ENCODE measurements at places on chromosomes 7 and 10.

DNA sequence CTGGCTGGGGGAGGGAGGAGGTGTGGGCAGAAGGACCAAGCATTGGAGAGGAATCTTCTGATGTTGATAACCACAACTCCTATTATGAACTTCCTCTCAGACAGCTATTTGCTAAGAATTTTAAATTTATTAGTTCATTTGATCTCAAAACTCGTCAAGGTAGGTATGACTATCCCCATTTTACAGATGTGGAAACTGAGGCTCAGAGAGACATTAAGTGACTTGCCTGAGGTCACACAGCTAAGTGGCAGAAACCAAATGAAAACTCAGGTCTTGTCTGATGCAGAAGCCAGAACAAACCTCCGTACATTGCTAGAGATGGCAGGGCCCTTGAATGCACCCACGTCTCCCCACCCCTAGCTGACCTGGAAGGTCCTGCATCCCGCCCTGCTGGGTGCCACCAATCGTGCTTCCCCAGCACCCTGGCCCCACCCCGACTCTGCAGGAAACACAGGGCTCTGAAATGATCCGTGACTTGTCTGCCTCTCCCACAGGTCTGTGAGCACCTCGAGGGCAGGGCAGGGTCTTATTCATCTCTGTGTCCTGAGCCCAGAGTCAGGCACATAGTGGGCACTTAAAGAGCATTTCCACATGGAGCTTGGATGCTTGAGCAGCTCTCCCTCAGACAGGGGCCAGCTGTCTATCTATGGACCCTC, 5.6 kb upstream of the PALD1 start:
- H3K4me1 ChIP-seq, result peaks cover 14% of the 10 kb centered on the region
- no peaks in the 10 kb centered on the region for H3K36me3 ChIP-seq
- no peak for DNase-seq

DNA sequence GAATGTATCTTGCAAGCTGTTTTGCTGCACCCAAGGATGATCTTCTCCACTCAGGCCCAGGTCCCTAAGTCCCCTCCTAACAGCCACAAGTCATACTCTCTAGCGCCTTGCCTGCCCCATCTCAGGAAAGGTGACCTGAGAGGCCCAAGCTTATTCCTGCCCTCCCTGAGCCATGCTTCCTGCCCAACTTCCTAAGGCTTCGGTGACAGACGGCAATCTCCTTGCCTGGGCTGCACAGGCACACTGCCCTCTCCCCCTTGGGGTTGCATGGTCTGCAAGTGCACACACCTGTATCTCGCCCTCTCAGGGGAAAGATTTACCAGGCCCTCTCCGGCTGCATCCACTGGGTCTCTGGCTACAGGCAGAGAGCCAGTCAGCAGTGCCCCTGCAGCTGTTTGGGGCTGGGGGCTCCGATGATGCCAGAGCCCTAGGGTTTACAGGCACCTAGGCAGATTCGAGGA, 771 bp upstream of the ADIRF start:
- H3K4me3 ChIP-seq, result no peak overlapping the region
- no peaks in the 10 kb centered on the region for H3K27me3 ChIP-seq
- no peaks in the 10 kb centered on the region for H3K36me3 ChIP-seq
- DNase-seq, result no peak

DNA sequence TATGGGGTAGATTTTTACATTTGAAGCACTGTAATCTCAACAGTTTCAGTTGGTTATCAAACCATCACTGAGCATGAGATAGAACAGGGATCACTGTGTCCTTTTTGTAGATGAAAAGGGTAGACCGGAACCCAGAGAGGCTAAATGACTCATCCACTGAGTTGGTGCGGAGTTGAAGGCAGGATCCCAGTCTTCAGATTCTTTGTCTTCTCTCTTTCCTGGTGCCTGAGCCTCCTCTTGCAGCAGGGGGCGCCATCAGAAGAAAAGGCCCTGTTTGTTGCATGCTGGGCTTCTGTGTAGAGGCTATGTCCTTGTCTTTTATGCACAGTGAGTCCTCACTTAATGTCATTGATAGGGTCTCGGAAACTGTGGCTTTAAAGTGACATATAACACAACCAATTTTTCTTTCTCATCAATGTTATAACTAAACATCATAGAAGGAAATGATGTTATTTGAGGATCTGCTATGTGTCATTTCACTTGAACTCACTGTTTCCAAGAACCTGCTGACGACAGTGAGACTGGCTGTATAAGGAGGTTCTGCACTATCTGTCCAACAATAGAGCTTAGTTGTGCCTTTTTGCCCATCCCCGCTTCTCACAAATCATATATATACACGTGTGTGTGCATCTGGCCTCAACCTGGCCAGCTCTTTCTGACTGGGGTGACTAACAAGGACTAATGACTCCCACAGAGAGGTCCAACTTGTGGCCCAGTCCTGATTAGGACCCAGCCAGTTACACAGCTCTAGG, 14.3 kb downstream of the ZNF282 start:
- no peak overlapping the region for H3K4me3 ChIP-seq
- H3K36me3 ChIP-seq, result peaks cover 98% of the 10 kb centered on the region
- no peak overlapping the region for H3K27ac ChIP-seq

DNA sequence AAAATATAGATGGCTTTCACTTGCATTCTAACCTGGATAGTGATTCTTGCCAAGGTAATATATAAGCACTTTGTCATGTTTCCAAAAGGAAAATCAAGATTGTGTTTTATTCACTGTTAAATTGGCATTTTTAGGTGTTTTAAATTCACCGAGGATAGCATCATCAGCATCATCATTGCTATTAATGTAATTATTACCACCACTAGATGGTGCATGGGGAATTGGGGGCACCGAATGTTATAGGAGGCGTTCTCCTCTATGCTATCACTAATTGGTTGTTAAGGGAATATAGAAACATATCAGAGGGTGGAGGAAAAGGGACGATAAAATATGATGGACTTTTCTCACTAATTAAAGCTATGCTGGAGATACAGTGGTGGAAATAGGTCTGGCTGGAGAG, 95.5 kb downstream of the CELF2 start:
- no peak overlapping the region for H3K27ac ChIP-seq
- H3K4me1 ChIP-seq, result no peaks in the 10 kb centered on the region
- H3K36me3 ChIP-seq, result no peaks in the 10 kb centered on the region
- no peak overlapping the region for H3K4me3 ChIP-seq
- H3K27me3 ChIP-seq, result no peaks in the 10 kb centered on the region

GRCh38 chr7:138746073-138746472, 44.9 kb upstream of the SVOPL start:
- no peak overlapping the region for H3K4me3 ChIP-seq
- no peaks in the 10 kb centered on the region for H3K36me3 ChIP-seq
- no peaks in the 10 kb centered on the region for H3K4me1 ChIP-seq
- no peaks in the 10 kb centered on the region for H3K27me3 ChIP-seq
- DNase-seq, result no peak

DNA sequence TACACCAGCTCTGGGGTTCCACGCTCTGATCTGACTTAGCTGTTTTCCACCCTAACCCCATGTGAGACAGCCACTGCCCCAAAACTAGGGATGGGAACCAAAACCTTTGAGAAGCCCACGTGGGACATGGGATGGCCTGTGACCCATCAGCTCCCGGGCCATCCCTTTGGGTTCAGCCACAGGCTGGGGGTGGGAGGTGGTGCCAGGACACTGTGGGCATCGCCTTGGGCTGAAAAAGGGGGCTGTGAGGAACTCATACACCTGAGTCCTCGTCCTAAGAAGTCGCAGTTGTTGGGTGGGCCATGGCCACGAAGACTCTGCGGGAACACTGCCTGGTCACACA, 379.1 kb downstream of the DNAJB6 start:
- DNase-seq, result no peak
- no peak overlapping the region for H3K27ac ChIP-seq
- H3K36me3 ChIP-seq, result no peaks in the 10 kb centered on the region
- no peaks in the 10 kb centered on the region for H3K4me1 ChIP-seq
- H3K27me3 ChIP-seq, result no peaks in the 10 kb centered on the region

DNA sequence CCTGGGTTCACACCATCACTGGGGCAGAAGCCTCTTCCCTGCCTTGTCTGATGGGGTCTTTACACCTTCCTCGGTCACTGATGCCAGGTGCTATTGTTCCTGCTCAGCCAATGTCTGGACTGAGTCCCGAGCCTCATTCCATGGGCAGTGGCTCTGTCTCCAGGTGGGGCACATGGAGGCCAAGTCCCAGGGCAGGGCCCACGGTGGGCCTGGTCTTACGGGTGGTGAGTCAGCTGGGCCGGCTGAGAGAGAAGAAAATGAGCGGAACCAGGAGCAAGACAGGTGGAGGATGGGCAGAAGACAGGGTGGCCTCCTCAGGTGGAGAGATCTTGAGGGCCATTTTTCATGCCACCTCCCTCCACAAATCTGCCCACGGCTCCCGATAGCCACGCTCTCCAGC, 131.7 kb upstream of the FAM20C start:
- H3K4me3 ChIP-seq, result no peak overlapping the region
- H3K36me3 ChIP-seq, result no peaks in the 10 kb centered on the region
- no peak overlapping the region for H3K27ac ChIP-seq
- H3K27me3 ChIP-seq, result no peaks in the 10 kb centered on the region

Data from RWPE2 (cell line).